ENCODE measurements at places on chromosomes 12 and 14.

DNA sequence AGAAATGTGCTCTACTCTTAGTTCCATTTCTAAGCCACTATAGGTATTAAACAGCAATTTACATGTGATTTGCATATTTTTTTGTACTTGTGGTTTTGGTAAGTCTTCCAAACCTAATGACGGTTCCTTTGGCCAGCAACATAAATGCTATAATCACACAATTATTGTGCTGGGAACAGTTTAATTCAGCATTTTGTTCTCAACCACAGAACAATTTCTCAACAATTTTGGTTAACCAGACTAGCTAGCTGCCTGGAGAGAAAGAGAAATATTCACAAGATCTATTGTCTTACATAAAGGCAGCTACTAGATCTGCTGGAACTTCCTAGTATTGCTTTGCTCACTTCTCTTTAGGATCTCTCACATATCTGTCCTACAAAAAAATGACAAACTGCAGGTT is 265.3 kb downstream of the SOX5 start:
- no peak for DNase-seq

GRCh38 chr12:59036347-59036746 is 116.0 kb upstream of the LRIG3 start:
- DNase-seq = no peak

GRCh38 chr12:114671066-114671442 is 12.9 kb downstream of the TBX3 start:
- no peak for DNase-seq

DNA sequence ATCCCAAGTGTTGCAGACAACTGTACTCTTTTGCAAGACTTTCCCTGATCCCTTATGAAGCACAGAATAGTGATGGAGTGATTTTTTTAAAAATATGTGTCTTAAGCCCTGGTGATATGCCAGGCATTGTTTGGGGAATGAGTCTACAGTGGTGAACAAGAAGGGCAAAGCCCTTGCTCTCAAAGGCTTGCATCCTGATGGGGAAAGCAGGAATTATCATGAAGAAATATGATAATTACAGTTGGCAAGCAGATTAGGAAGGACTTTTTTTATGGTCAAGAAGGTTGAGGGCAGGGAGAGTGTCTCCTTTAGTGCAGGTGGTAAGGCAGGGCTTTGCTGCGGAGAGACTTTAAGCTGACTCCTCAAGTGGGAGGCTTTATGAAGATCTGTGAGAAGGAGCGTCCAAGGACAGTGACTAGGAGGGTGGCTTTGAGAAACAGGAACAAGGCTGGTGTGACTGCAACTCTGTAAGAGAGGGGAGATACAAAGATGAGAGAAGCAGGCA is 100.2 kb downstream of the SYNE2 start:
- no peak for DNase-seq

- no peak for DNase-seq
Measured at GRCh38 chr14:77044783-77045237, 16.3 kb upstream of the IRF2BPL start.

DNA sequence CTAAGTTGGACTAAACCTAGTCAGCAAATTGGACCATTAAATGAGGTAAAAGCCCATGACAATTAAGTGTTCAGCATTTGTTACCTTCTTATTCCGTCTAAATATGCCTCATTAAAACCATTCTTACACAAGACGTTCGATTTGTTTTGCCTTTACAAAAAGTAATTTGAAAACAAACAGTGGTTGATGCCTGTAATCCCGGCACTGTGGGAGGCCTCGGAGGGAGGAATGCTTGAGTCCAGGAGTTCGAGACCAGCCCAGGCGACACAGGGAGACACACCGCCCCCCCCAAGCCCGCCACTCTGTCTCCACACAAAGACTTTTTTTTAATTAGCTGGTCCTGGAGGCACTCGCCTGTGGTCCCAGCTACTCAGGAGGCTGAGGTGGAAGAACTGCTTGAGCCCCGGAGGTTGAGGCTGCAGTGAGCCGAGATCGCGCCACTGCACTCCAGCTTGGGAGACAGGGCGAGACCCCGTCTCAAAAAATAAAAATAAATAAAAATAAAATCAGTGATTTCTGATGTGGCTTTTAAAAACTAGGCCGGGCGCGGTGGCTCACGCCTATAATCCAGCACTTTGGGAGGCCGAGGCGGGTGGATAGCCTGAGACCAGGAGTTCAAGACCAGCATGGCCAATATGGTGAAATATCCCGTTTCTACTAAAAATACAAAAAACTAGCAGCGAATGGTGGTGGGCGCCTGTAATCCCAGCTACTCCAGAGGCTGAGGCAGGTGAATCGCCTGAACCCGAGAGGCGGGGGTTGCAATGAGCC is 856 bp upstream of the EIF4B start:
- no peak for DNase-seq

DNA sequence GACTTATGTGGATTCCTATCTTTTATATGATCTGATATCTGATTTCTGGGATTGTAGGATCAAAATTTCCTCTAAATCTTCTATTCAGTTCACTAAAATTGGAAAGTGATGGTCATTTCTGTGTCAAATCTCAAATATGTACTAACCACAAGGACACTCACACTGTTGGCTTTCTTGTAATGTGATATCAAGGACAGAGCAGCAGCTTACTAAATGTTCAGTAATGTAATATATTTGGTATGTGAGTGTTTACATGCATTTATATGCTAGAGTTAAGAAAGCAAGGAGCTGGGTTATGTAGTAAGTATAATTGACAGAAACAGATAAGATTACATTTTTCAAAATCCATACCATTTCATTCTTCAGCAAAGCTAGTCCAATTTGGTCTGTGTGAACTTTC is 16.5 kb downstream of the PUS7L start:
- no peak for DNase-seq

DNA sequence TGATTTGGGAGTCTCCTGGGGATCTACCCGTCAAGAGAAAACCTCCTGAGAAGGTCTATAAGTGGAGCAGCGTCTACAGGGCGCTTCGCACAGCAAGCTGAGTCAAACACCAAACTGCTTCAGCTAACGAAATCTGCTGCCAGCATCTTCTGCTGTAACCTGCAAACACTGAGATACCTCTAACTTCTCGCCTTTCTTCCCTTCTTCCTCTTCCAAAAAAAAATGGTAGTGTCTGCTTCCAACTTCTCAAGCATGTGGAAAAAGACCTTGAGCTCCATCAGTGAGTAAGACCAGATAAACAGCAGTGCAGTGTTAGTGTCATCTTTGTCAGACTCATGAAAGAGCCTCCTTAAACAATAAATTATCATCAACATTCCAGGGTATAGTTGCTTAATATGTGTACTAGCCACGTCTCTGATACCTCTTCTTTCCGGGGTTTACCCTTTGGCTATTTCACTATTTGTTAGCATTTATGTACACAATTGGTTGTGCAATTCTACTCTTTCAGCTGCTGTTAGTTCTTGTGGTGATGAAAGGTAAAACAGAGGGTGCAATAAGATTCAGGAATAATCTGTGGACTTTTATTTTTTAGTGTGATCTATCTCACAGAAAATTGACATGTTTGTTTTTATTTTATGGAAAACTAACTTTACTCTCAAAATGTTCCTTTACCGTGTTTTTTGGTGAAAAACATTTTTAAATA is 81.6 kb downstream of the LLPH start:
- DNase-seq = no peak

GRCh38 chr14:68525516-68525915 is 267.4 kb downstream of the ZFP36L1 start:
- DNase-seq = no peak

GRCh38 chr12:106646472-106646871 is 63.7 kb downstream of the RFX4 start:
- DNase-seq = no peak

GRCh38 chr12:127943481-127944210 is 323.3 kb upstream of the TMEM132C start:
- DNase-seq = no peak

DNA sequence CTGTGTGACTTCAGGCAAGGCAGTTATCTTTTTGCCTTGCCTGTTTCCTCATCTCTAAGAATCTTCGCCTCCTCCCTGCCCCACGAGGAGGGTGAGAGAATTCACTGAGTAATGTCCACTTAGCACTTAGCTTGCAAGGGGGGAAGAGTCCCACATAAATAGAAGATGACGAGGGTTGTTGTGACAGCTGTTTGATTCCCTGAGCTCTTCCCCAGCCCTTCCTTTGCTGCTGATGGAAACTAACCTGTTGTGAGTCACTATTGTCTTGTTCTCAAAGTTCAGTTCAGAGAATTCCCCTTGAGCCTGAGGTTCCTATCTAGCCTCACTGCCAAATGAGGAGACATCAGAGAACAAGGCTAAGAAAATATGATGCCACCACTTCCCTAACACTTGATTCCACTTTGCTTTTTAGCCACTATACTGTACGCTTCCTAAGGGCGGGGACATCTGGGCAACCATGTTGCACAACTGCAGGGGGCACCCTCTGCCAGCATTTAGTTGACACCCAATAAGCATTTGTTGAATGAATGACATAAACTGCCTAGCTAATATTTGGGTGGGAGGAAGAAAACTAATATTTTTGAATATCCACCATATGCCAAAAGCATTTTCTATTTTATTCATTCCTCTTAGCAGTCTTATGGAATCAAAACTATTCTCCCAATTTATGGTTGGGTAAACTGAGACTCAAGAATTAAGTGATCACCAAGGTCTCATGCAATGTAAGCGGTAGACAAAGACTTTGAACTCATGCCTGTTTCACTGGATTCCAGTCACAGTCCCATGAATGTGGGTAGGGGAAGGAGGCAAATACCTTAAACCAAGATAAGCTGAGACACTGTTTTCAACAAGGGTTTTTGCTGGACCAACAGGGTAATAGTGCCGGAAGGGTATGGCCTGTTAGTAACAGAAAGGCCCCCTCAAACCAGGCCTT is 77.6 kb downstream of the ZFP36L1 start:
- DNase-seq = no peak

DNA sequence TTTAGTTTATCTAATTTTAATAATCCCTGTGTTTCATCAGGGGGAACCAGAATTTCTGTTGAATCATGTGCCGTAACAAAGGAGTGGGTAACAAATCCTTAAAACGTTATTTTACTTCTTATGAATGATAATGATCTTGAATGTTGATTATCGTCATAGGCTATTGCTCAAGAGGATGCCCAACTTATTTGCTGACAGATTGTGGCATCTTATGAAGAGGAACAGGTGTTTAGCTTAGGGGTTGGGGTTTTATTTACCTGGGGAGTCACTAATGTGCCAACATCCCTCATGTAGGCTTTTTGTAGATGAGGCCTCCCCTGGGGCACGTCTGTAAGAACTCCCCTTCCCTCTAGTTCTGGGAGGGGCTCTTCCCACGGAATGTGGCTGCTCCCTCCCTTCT is 32.4 kb upstream of the TMX1 start:
- DNase-seq = no peak

DNA sequence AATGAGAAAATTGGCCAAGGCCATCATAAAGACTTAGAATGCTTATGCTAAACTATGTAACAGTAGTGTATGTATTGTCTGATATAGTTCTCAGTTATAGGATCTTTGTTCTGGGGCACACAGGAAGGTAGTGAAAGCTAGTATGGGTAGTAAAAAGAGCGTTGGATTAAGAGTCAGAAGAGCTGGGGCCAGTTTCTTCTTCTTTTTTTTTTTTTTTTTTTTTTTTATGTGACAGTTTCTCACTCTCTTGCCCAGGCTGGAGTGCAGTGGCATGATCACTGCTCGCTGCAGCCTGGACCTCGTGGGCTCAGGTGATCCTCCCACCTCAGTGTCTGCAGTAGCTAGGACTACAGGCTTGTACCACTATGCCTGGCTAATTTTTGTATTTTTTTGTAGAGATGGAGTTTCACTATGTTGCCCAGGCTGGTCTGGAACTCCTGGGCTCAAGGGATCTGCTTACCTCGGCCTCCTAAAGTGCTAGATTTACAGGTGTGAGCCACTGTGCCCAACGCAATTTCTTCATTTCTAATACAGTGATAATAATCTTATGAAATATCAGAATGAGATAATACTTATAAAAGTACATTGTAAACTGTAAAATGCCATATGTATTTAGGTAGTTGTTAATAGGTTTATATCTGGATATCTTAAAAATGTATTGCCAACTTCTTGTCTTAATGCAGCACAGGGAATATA is 7.4 kb downstream of the MDM2 start:
- DNase-seq = no peak

DNA sequence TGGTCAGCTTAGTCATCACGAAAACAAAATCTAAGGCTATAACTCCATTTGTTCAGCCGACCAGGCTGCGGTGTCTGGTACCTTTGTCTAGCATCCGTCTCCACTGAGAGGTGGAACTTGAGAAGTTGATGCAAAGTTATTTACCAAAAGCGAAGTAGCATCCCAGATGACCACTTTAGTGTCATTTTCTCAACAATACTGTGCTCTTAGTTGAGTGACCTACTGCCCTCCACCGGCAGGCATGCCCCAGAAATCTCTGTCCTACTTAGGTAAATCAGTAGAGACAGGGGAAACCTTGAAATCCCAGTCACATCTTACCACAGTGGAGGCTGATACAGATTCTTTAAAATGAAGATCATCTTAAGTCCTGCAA is 1.3 kb upstream of the ST8SIA1 start:
- no peak for DNase-seq

DNA sequence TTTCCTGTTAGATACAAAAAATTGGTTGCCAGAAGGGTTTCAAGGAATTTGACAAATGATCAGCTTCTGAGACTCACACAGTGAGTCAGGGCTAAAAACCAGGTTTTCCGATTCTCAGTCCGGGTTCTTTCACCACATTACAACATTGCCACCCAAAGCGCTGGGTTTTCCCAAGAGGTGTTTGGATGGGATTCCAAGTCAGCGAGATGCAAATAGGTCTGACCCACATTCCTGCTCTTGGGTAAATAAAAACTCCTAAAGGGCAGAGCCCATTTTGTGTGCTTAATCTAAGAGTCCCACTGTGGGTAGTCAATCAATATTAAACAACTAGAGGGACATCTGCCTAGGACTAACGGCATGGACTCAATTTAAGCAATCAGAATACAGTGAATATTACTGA is 5.4 kb upstream of the RIC8B start:
- no peak for DNase-seq

- DNase-seq = no peak
Measured at GRCh38 chr14:65817011-65817410, 404.5 kb downstream of the FUT8 start.

DNA sequence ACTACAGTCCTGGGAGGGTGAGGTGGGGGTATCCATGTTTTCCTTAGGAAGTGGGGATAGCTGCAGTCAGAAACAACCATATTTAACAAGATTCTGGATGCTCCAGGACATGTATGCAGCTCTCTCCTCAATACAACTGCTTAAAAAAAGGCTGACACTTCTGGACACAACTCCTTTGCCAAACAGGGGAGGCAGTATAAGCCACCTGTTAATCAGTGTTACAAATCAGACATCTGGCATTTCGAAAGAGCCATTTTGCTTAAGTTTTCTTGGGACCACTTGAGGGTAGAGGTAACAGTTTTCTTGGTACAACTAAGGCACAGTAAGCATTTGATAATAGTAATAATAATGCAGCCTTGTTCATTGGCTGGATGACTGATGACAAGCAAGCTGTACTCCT is 47.1 kb downstream of the RPGRIP1 start:
- no peak for DNase-seq
